Spleen (tissue), 13 donors: ENCODE measurements at places on chromosomes 4 and X.

DNA sequence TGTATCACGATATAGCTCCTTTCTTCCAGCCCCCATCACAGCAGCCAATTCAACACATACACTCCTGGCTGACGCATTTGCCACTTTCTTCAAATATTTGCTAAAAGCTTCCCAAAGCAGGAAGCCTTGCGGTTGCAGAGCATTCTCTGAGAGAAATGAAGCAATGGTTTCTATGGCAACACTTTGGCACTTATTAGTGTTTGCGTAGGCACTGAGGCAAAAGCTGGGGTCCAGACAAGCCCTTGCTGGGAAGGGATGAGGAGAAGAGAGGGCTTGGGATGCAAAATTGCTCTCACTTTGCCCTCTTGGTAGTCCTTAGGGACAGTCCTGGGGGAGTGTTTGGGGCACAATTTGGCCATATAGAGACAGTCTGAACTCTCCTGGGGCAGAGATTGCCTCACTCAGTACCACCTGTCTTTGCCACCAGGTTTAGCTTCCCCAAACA, 55.0 kb upstream of the PAK3 start:
- DNase-seq: no peak

GRCh38 chr4:40182954-40183353, 13.9 kb upstream of the RHOH start:
- no peak for DNase-seq

GRCh38 chr4:169159624-169160171, 111.1 kb downstream of the SH3RF1 start:
- no peak for DNase-seq

GRCh38 chrX:103215425-103215991, 600 bp downstream of the BEX4 start:
- peak; percentile 88 for DNase-seq

GRCh38 chr4:76748649-76749048, 149.3 kb downstream of the SOWAHB start:
- DNase-seq: no peak

GRCh38 chr4:87805971-87806370, 6.6 kb downstream of the IBSP start:
- DNase-seq: no peak

DNA sequence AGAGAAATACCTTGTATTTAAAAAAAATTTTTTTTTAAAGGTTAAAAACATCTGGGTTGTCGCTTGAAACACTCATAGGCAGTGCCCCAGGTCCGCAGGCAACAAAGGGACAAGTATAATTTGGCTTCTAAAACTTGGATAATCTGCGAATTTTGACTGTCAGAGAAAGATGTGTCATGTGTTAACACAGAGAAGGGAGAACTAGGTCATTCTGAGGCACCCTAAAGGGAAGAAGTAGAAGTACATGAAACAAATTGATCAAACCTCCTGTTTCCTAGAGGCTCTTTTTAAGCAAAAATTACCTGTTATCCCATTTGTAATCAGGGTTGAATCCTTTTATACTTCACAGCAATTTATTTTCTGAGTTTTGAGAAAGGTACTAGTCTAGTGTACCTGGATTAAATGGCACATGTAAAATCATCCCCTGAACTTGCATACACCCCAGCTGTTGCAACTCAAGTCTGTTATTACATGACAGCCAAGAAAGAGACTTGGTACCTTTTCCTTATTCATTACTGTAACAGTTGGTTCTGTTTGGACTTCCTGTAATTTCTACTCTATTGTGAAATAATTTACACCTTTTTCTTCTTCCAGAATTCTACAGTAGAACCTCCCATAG, 1.7 kb downstream of the SRD5A3 start:
- no peak for DNase-seq

- DNase-seq: peak; percentile 28
These were observed 96.5 kb downstream of the HMX1 start for GRCh38 chr4:8775121-8775520.

GRCh38 chr4:160414496-160414895, 1311.6 kb downstream of the RAPGEF2 start:
- no peak for DNase-seq

GRCh38 chr4:74112399-74113105, 13.6 kb upstream of the CXCL2 start:
- DNase-seq: no peak
